Type B pancreatic cell (in vitro differentiated cells): ENCODE measurements at places on chromosomes 6 and 20.

DNA sequence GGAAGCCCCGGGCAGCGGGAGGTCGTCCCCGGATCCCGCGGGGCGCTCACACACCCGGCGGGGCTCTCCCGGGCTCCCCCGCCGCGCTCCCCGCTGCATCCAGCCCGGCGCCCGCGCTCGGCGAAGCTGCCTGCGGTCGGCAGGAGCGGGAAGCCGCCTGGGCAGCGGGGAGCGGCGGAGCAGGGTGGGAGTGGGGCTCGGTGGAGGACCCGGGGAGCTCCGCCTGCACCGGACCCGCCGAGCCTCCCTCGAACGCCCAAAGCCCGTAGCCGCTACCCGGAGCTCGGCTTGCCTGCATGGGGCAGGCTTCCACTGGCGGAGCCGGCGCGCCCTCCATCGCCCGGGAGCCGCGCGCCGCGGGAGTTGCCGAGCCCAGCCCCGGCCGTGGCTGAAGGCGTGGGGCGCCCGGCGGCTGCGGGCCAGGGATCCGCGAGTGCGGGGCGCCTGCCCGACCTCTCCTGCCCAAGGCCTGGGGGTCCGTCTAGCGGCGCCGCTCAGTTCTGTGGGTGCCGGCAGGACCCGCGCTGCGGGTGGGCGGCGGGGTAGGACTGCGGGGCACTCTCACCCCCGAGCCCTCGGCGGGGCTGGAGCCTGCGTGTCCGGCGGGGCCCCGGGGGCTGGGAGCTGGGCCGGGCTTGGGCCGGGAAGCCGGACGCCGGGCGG, 671 bp downstream of the CDH4 start:
- peaks cover 77% of the 10 kb centered on the region for H3K27me3 ChIP-seq
- H3K36me3 ChIP-seq: no peaks in the 10 kb centered on the region
- DNase-seq: no peak
- peaks cover 19% of the 10 kb centered on the region for H3K4me1 ChIP-seq

GRCh38 chr6:32819729-32820128, 2.9 kb upstream of the HLA-DOB start:
- no peaks in the 10 kb centered on the region for H3K36me3 ChIP-seq
- no peak for DNase-seq
- H3K27ac ChIP-seq: peak overlapping the region; percentile 91
- no peaks in the 10 kb centered on the region for H3K4me1 ChIP-seq
- peaks cover 3% of the 10 kb centered on the region for H3K27me3 ChIP-seq

GRCh38 chr6:123380257-123380656, 256.5 kb downstream of the TRDN start:
- H3K4me1 ChIP-seq: no peaks in the 10 kb centered on the region
- H3K4me3 ChIP-seq: no peak overlapping the region
- no peak for DNase-seq
- no peaks in the 10 kb centered on the region for H3K36me3 ChIP-seq
- H3K27ac ChIP-seq: no peak overlapping the region

- DNase-seq: no peak
- H3K4me1 ChIP-seq: peaks cover 10% of the 10 kb centered on the region
- no peak overlapping the region for H3K27ac ChIP-seq
- no peaks in the 10 kb centered on the region for H3K27me3 ChIP-seq
- H3K4me3 ChIP-seq: no peak overlapping the region
- no peaks in the 10 kb centered on the region for H3K36me3 ChIP-seq
Observed at GRCh38 chr6:52288216-52288615, 3.7 kb upstream of the MCM3 start.

GRCh38 chr6:124040655-124041054, 237.0 kb downstream of the NKAIN2 start:
- no peaks in the 10 kb centered on the region for H3K27me3 ChIP-seq
- DNase-seq: no peak
- no peaks in the 10 kb centered on the region for H3K36me3 ChIP-seq
- H3K27ac ChIP-seq: no peak overlapping the region

DNA sequence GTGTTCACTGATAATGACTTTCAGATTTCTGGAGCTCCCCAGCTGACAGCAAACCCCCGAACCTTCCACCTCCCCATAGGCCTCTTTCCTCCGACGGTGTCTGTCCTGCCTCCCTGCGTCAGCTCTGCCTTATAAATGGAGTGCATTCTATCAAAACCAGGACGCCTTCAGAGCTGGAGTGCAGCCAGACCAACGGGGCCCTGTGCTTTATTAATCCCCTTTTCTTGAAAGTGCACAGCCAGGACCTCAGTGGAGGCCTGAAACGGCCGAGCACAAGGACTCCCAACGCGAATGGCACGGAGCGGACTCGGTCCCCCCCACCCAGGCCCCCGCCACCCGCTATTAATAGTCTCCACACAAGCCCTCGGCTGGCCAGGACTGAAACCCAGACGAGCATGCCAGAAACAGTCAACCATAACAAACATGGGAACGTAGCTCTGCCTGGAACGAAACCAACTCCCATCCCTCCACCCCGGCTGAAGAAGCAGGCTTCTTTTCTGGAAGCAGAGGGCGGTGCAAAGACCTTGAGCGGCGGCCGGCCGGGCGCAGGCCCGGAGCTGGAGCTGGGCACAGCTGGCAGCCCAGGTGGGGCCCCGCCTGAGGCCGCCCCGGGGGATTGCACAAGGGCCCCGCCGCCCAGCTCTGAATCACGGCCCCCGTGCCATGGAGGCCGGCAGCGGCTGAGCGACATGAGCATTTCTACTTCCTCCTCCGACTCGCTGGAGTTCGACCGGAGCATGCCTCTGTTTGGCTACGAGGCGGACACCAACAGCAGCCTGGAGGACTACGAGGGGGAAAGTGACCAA, 42.3 kb upstream of the NAA20 start:
- H3K27me3 ChIP-seq: no peaks in the 10 kb centered on the region
- H3K36me3 ChIP-seq: peaks cover 34% of the 10 kb centered on the region
- peak overlapping the region; percentile 60 for H3K4me3 ChIP-seq
- peaks cover 42% of the 10 kb centered on the region for H3K4me1 ChIP-seq

- H3K36me3 ChIP-seq: no peaks in the 10 kb centered on the region
- H3K4me3 ChIP-seq: no peak overlapping the region
- DNase-seq: no peak
Observed at GRCh38 chr6:10684618-10685017, 9.8 kb downstream of the C6orf52 start.

GRCh38 chr6:46258249-46258648, 87.5 kb upstream of the ENPP5 start:
- no peak overlapping the region for H3K27ac ChIP-seq
- no peaks in the 10 kb centered on the region for H3K27me3 ChIP-seq
- H3K4me1 ChIP-seq: no peaks in the 10 kb centered on the region
- no peak for DNase-seq

- H3K27ac ChIP-seq: no peak overlapping the region
- H3K4me1 ChIP-seq: peaks cover 16% of the 10 kb centered on the region
- H3K27me3 ChIP-seq: no peaks in the 10 kb centered on the region
- no peaks in the 10 kb centered on the region for H3K36me3 ChIP-seq
- no peak overlapping the region for H3K4me3 ChIP-seq
Observed at GRCh38 chr20:34320861-34321260, 17.7 kb upstream of the AHCY start.

GRCh38 chr20:3199976-3200755, 4.3 kb downstream of the DDRGK1 start:
- no peak overlapping the region for H3K4me3 ChIP-seq
- H3K4me1 ChIP-seq: peaks cover 9% of the 10 kb centered on the region
- no peaks in the 10 kb centered on the region for H3K27me3 ChIP-seq
- H3K36me3 ChIP-seq: peaks cover 31% of the 10 kb centered on the region
- no peak overlapping the region for H3K27ac ChIP-seq

GRCh38 chr20:4782378-4782772, 60.7 kb downstream of the PRND start:
- DNase-seq: no peak
- H3K27ac ChIP-seq: no peak overlapping the region
- no peaks in the 10 kb centered on the region for H3K4me1 ChIP-seq
- no peak overlapping the region for H3K4me3 ChIP-seq

DNA sequence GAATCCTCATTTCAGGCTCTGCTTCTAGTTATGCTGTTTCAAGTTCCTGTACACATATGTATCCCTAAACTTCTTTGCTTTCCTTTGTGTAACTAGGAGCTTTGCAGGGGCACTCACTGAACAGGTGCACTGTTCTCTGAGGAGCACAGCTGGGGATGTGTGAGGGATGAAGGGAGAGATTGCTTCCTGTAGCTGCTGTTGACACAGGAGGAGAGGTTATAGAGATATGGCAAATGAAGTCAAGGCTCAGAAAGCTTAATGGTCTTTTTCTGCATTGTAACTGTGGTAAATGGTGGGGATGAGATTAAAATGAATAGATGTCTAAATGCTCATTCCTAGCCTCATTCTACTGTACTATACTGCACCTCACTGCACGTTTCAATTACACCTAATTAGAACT, 454.3 kb downstream of the BTBD3 start:
- no peak for DNase-seq
- no peaks in the 10 kb centered on the region for H3K36me3 ChIP-seq
- no peak overlapping the region for H3K4me3 ChIP-seq
- no peaks in the 10 kb centered on the region for H3K27me3 ChIP-seq
- peaks cover 6% of the 10 kb centered on the region for H3K4me1 ChIP-seq

DNA sequence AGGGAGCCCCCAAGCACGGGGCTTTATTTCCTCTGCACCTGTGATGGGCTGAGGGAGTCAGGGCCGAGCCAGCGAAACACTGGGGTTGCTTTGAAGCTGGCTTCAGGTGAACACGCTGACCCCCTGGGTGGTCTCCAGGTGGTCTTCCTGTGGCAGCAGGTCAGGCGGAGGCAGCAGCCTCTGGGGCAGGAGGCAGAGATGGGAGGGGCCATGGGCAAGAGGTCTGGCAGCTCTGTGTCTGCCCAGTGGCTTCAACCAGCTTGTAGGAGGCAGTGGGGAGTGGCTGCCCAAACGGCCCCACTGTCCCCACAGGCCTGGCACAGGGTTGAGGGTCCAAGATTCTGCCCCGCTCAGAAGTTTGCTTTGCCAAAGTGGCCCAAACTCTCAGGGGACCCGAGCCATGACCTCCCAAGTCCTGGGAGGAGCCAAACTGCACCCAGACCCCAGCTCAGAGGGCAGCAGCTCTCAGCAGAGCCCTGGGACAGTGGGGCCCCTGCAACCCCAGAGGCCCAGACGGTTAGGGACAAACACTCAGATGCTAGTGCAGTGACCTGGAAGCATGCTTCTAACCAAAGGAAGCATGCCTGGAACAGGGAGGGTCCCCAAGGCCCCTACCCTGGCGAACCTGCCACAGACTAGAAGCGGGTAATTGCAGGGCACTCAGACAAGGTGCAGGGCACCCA, 15.3 kb downstream of the NTSR1 start:
- no peak overlapping the region for H3K4me3 ChIP-seq
- no peak for DNase-seq
- H3K4me1 ChIP-seq: no peaks in the 10 kb centered on the region
- H3K36me3 ChIP-seq: peaks cover 4% of the 10 kb centered on the region

GRCh38 chr6:90846824-90847223, 260.0 kb upstream of the MAP3K7 start:
- no peak overlapping the region for H3K4me3 ChIP-seq
- H3K27me3 ChIP-seq: peaks cover 5% of the 10 kb centered on the region
- H3K4me1 ChIP-seq: no peaks in the 10 kb centered on the region
- no peaks in the 10 kb centered on the region for H3K36me3 ChIP-seq
- H3K27ac ChIP-seq: no peak overlapping the region
- no peak for DNase-seq

DNA sequence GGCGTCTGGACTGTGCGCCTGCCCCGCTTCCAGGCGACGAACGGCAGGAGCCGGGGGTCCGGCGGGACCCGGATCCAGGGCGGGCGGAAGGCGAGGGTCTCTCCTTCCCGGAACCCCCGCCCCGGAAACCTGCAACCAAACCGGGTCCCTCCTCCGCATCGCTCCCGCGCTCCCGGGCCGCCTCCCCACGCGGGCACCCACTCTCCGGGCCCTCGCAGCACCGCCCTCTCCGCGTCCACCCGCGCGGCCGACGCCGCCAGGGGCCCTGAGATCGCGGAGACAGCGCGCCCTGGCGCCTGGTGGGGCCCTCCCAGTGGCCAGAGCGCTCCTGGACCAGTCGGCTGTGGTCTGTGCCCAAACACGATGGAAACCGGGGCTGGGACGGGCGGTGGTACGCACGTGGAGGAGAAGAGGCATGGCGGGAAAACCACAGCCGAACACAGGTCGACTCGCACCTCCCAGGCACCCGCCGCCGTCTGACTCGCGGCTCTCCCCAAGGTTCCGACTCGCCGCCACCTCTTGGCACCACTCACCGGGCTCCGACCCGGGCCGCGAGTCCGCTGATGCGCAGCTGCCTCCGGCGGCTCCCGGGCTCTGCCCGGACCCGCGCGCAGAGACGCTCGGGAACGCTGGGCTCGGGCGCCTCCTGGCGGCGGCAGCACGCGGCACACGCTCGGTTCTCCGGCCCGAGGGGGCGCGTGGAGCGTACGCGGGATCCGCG, 7.9 kb downstream of the NKX2-2 start:
- DNase-seq: no peak
- H3K4me3 ChIP-seq: peak overlapping the region; percentile 82
- H3K36me3 ChIP-seq: no peaks in the 10 kb centered on the region
- no peaks in the 10 kb centered on the region for H3K4me1 ChIP-seq
- peaks cover 81% of the 10 kb centered on the region for H3K27me3 ChIP-seq

- peaks cover 25% of the 10 kb centered on the region for H3K4me1 ChIP-seq
- H3K4me3 ChIP-seq: no peak overlapping the region
- peaks cover 17% of the 10 kb centered on the region for H3K27me3 ChIP-seq
- no peak overlapping the region for H3K27ac ChIP-seq
- H3K36me3 ChIP-seq: peaks cover 5% of the 10 kb centered on the region
Observed at GRCh38 chr6:131059486-131059885, 3.6 kb downstream of the EPB41L2 start.

DNA sequence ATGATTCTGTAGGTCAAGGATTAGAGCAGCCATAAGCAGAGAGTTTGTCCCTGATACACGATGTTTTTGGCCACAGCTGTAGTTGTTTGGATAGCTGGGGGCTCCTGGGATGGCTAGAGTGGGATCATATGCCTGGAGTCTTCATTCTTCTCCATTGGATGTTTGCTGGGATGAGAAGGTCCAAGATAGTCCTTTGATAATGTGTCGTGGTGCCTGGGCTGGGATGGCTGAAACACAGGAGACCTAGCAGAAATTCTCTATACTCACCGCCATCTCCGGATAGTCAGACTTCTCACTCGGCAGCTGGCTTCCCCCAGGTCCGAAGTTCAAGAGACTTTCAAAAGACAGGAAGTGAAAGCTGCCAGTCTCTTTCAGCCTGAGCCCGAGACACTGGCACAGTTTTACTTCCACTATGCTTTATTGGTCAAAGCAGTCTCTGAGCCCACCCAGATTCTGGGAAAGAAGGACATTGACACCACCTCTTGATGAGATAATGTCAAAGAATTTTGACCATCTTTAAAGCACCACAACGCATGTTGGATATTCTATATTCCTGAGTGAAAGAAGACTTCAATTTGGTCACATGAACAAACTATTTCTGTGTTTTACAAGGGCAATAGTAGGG, 16.0 kb downstream of the MARCKS start:
- no peak overlapping the region for H3K27ac ChIP-seq
- H3K4me1 ChIP-seq: peaks cover 6% of the 10 kb centered on the region
- H3K27me3 ChIP-seq: no peaks in the 10 kb centered on the region
- H3K36me3 ChIP-seq: no peaks in the 10 kb centered on the region
- DNase-seq: no peak
